ENCODE measurements at places on chromosomes 11 and 22.

DNA sequence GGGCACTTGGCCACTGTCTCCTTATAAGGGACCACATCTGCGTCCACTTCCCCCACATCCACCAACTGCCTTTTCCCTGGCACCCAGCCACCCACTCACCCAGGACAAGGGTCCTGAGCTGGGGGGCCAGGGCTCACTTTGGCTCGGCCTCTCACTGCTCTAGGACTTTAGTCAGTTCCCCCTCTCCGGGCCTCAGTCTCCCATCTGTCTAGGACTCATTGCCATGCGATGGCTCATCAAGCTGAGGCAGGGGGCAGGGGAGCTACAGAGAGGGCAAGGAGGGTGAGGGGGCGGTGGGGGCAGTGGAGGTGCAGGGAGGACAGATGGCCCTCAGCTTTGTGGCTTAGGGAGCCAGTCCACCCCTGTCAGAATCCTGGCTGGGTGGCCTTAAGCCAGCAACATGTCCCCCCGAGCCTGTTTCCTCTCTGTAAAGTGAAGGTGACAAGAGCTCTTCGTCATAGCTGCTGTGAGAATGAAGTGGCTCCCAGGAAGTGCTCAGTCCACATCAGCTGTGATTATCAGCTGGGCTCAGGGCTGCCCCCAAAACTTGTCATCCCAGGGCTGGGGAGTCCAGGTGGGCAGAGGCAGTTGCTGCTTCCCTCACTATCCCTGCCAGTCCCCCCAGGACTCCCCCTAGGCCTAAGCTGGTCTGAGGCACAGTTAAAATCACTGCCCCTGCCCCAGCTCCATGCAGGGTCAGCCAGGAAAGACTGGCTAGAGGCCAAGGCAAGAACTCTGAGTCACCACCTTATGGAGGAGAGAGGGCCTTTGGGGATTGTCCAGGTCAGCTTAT is 14.9 kb downstream of the RAC2 start:
- DNase-seq, result no peak

DNA sequence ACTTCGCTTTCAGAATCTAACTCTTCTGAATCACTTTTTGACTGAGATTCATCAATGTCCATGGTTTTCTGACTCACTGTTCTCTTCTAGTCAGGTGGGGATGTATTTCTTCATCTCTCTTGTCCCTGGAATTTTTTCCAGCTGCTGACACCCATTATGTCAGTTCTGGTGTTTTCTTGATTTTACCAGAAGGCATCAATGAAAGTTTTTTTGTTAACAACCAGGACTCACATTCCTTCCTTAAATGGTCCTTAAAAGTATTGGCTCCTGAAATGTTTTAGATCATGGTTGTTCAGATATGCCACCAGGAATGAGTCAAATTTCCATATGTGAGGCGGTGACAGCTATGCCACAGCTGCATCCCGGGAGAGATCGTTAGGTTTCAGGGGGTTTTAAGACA is 12.9 kb downstream of the MICAL2 start:
- DNase-seq, result no peak

DNA sequence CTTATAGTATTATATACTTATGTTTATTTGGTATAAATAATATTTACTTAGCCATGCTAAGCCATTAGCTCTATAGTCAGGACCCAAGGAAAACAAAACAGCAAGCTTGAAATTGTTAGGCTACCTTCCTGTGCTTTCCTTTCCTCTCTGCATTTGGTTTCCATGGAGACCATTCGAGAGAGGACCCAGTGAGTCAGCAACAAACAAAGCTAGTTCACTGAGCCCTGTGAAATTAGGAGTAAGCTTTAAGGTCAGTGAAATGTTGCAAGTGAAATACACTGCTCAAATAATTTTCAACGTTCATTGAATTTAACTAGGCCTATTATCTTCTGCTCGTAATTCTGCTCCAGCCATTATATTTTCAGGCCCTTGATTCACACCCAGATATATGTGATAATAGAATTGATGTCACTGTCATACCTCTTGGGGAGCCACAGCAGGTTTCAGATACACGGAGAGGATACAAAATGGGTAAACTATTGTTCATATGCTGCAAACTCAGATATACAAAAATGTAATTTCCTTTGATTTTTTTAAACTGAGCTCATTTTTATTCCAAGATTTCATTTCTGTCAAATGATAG is 9.1 kb upstream of the OR10D3 start:
- DNase-seq, result no peak

- no peak for DNase-seq
These were observed 279.8 kb downstream of the DDX10 start for GRCh38 chr11:108944471-108945178.

- DNase-seq, result no peak
These were observed 7.2 kb upstream of the TRABD start for GRCh38 chr22:50178471-50178864.

GRCh38 chr11:119745776-119746535 is 17.0 kb upstream of the NECTIN1 start:
- no peak for DNase-seq

- no peak for DNase-seq
These were observed 11.9 kb downstream of the MRGPRX3 start for GRCh38 chr11:18144243-18144642.

DNA sequence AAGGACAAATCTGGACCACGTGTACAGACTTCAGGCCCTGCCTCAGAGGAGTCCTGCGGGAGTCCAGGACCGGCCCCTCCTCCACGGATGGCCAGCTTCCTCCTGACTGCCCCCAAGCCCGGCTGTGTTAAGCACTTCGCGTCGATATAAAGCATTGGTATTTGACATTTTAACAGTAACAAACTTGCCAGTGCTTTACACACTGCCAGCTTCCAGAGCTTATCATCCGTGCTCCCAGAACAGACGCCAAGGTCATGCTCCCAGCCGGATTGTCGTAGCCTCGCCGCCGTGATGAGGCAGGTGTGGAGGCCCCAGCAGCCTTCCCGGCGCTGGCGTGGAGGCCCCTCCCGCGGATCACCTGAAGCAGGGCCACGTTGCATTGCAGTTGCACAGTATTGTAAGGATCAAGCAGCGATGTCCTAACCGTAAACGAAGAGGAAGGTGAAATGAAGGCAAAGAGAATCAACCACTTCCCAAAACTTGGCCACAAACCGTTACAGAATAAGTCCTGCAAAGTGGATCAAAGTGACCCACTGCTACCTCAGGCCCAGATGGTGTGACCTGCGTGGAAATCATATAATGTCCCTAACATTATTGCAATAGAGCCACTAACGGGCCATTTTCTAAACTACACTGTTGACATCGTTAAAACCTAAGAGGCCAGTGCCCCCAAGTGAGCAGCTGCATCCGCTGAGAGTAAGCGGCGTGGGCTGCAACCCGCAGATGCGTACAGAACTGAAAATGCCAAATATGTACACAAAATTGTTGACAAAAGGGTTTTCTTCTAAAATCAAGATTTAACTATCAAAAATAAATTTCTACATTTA is 51.6 kb downstream of the CERK start:
- DNase-seq, result no peak

DNA sequence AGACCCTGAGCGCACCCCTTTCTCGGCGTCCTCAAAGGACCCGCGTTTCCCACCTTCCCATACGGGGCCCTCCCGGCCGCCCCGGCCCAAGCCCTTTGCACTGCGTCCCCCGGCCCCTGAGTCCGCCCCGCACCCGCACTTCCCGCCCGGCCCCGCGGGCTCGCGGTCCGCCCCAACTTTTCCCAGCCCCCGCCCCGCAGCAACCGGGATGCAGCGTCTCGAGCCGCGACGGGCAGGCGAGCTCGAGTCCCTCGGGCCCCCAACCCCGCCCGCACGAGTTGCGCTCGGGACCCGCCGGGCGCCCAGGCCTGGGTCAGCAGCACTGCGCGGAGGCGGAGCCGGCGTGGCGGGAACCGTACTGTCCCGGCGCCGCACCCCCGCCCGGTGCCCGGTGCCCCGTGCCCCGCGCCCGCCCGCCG is 371 bp downstream of the SMCO4 start:
- no peak for DNase-seq

DNA sequence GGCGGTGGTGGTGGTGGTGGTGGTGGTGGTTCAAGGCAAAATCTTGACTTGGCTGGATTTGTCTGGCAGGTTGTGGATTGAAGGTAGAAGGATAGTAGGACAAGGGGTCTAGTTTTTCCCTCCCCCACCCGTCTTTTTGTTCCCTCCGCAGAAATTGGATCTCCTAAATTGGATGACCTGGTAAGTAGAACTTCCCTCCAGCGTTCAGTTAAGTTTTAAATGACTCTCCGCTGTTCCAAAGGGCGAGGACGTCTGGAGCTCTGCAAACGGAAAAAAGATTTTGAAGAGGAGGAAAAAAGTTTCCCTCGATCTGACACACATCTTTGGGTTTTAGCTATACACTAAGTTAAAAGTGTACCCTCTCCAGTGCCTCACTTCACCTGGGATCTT is 422 bp upstream of the LGR4 start:
- DNase-seq, result no peak

GRCh38 chr22:26452236-26453016 is 23.4 kb downstream of the ASPHD2 start:
- DNase-seq, result no peak

GRCh38 chr11:1521382-1522080 is 35.0 kb upstream of the MOB2 start:
- no peak for DNase-seq

- no peak for DNase-seq
These were observed 10.8 kb downstream of the ALDH3B2 start for GRCh38 chr11:67663532-67664212.

DNA sequence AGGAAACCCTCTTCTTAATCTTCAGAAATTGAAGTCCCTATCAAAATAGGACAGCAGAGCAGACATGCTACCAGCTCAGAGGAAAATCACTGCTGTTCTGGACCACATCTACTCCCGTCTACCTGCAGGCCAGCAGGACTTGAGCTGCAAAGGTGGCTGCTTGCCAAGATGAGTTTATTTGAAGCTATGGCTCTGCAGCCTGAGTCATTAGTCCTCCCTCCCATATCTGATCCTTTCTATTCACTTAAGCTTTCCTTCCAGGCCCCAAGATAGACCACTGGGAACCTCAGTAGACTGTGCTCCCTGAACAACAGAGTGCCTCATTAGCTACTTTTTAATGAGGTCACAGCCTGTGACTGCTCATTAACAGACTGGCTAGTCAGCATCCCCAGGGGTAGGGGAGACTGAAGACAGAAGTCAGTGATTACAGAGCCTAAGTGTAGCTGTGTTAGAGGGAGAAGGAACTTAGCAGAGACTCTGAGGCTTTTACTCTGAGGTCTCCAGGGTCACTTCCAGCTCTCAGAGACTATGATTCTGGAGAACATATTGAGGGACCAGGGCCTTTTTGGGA is 6.8 kb upstream of the OR10A2 start:
- no peak for DNase-seq

DNA sequence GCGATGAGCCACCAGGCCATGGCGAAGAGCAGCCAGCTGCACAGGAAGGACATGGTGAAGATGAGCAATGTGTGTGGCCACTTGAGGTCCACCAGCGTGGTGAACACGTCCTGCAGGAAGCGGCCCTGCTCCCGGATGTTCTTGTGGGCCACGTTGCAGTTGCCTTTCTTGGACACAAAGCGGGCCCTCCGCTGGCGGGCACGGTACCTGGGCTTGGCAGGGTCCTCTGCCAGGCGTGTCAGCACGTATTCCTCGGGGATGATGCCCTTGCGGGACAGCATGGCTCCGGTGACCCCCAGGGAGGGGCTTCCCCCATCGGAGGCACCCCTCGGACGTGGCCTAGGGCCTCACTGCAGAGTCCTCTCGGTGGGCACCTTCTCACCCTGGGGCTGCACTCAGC is 648 bp downstream of the KCNJ11 start:
- DNase-seq, result no peak

DNA sequence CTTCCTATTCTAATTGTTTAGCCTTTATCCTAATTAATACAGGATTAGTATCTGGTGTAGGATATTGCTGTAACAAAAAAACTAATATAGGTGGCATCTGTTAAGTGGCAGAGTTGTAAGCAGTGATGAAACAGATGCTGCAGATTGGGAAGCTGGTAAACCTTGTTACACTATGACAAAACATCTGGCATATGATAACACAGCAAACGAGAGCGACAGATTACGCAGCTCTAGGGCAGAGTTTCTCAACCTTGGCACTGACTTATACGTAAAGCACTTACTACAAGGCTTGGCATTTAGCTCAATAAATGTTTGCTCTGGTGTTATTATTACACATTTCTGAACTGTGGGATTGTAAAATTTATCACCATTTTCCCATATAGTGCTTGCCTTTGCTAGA is 137.0 kb downstream of the ATG16L2 start:
- no peak for DNase-seq

DNA sequence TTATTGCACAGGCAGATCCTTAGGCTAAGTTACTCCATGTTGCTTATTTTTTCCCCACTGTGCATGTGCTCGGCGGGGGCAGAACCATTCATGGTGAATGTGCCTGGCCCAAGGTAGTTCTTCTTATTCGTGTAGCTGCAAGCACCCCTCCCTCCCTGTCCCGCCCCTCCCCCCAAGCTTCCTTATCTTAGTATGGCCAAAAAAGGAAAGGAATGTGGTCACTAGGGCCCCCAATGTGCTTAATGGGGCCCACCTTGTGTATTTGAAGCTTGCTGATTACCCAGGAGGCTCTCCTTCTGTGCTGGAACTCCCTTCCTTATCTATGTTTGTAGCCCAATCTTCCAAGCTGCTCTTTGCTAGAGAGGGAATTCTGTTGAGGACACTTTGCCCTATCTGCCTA is 1259.7 kb upstream of the RAG2 start:
- DNase-seq, result no peak

DNA sequence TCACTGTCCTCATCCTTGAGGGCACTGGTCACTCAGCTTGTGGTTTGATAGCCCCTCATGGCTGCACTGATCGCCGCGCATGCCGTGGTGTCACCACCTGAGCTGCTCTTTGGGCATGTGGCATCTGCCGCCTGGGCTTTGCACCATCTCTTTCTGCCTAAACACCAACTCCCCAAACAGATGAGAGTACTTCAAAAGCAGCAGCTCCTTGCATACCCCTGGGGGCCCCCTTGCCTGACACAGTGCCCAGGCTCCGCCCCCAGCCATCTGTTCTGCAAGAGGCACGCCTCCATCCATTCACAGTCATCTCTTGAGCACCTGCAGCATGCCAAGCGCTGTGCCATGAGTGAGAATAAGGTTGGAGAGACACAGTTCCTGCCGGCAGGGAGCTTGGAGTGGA is 104.5 kb upstream of the B3GAT1 start:
- DNase-seq, result peak; percentile 30

Measured in anterior cingulate cortex (tissue), 58 donors.